ENCODE measurements at places on chromosomes 1 and 21.

DNA sequence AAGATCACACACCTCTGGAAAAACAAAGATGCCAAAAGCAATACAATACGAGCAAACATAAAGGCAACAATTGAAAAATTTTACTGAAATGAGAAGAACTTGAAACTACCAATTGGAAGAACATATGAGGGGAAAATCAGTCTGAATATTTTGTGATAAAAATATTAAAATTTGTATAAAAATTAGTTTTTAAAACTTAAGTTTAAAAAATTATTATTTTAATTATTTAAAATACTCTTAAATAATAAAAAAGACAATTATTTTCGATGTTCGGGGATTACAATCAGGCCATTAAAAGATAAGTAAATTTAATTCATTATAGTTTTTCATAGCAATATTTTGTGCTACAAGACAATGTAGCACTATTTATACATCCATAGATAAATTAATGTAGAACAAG lies 1239.3 kb downstream of the AMY1C start:
- DNase-seq = no peak

DNA sequence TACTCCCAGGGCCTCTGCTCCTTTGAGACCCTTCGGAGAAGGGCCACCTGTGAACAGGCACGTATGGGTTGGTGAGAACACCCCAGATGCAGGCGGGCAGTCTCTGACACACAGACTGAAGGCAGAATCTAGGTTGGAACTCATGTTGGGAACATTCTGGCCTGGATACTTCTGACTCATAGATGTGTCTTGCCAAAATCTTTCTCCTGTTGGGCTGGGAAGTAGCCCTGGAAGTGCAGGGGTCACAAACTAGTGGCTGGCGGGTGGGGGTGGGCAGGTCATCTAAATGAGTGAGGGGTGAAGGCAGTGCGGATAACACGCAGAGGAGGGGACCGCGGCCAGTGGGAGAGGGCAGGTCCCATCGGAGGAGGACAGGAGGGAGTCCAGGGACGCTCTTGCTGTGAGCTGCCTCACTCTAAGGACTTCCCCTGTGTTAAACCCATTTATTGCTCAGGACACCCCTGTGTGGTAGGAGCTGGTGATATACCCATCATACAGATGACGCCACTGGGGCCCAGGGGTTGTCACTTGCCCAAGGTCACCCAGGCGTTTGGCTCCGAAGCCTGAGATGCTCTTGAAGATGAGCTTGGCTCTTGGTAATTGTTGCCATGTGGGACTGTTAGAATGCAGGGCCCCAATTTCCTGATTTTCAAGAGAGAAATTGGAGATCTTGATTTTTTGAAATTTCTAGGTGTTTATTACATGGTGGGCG lies 181.0 kb downstream of the PTPRU start:
- DNase-seq = no peak

GRCh38 chr1:36881068-36881405 lies 153.3 kb downstream of the GRIK3 start:
- no peak for DNase-seq

- no peak for DNase-seq
Observed at GRCh38 chr1:100137602-100138001, 4.6 kb downstream of the TRMT13 start.

- DNase-seq = no peak
Observed at GRCh38 chr1:56931211-56931610, 34.6 kb downstream of the C8B start.

DNA sequence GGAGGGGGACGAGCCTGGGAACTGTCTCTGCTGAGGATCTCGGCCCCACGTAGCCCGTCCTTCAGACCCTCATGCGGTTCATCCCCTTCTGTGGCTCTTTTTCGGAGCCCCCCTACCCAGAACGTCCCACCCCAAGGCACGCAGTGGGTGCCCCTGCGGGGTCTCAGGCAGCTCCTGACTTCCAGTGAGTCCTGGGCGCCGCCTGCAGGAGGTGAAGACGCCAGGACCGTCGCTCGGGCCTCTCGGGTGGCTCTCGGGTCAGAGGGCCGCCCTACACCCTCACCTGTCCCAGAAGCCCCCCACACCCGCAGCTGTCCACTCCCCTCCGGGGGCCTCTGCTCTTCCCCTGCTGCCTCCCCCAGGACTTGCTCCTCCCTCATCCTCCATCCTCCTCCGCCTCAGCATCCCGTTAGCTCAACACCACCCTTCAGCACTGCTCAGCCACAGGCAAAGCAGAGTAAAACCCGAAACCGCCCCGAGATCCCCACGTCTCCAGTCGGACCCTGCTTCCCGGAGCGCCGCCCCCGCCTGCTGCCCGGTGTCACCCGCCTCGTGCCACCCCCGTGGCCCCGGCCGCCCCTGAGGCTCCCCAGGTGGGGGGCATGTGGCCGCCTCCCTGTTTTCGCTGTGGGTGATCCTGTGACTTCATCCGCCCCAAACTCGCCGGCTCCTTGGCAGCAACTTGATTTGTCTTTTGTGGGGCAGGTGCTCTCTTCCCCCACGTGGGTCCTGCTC lies 13.3 kb upstream of the POFUT2 start:
- no peak for DNase-seq

DNA sequence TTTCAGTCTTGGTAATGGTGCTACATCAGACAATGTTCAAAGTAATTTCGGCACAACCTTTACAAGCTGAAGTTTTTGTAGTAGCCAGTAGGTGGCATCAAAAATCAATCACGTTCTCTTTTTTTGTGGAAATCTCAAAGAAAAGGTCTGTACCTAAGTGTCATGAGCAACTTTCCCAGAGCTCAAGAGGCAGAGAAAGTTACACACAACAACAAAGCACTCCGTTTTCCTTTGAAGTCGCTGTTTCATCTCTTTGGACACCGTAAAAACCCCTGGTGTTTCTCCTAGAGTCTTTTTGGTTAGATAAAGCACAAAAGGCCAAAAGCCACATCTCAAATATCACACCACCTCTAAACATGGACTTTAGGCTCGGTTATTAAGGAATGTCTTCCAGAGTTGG lies 131.6 kb downstream of the LHX8 start:
- no peak for DNase-seq
